ENCODE measurements at places on chromosomes 1 and 21.
A peak's percentile ranks its signal among the peaks of the same experiment; 100 is the strongest.

GRCh38 chr1:45960930-45961715, 157.7 kb downstream of the MAST2 start:
- DNase-seq: no peak

- DNase-seq: no peak
Measured at GRCh38 chr1:3510136-3510955, 55.9 kb downstream of the ARHGEF16 start.

GRCh38 chr1:45304311-45305081, 22.2 kb upstream of the HPDL start:
- no peak for DNase-seq

DNA sequence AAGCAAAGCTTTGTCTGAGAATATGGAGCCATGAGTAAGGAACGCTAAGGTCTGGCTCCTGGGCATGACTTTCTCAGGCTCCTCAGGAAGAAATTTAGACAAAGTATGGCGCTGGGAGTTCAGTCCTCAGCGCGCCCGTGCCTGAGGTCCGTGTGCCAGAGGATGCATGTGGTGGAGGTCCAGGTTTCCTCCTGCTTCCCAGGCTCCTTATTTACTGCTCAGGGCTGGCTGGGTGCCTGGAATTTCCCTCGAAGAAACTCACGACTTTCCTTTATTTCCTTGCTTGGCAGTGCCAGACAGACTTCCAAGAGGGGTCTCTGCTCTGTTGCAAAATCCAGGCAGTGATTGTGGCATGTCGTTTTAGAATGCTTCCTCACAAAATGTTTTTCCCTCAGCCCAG, 13.3 kb downstream of the GCSAML start:
- DNase-seq: no peak

DNA sequence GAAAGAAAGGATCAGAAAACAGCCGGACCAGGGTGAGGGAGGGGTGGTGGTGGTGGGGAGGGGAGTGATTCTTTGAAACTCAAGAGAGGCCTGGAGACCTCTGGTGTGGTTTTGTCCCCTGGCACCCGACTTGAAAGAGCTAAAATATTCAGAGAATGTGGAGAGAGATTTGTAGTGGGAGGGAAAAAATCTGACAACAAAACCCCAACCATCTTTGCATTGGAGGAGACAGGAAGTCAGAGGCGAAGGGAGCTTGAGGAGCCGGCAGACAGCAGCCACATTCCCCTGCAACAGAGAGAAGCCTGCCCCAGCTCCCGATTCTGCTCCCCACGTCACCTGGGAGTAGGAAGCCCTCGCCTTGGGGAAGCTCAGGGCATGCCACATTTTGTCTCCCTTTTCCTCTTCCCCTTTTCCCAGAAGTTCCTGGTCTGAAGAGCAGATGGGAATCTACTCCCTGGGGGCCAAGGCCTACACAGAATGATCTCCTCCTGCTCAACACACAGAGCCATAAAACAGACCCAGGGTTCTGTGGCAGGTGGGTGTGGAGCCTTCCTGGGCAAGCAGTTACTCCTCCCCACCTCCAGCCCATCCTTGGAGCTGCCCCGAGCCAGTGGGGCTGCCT, 84.9 kb downstream of the ITPKB start:
- no peak for DNase-seq

GRCh38 chr21:38136201-38136600, 120.6 kb upstream of the KCNJ15 start:
- no peak for DNase-seq

- no peak for DNase-seq
Measured at GRCh38 chr1:181094416-181095212, 6.1 kb downstream of the IER5 start.

GRCh38 chr1:111834956-111835355, 79.3 kb downstream of the DDX20 start:
- DNase-seq: no peak

DNA sequence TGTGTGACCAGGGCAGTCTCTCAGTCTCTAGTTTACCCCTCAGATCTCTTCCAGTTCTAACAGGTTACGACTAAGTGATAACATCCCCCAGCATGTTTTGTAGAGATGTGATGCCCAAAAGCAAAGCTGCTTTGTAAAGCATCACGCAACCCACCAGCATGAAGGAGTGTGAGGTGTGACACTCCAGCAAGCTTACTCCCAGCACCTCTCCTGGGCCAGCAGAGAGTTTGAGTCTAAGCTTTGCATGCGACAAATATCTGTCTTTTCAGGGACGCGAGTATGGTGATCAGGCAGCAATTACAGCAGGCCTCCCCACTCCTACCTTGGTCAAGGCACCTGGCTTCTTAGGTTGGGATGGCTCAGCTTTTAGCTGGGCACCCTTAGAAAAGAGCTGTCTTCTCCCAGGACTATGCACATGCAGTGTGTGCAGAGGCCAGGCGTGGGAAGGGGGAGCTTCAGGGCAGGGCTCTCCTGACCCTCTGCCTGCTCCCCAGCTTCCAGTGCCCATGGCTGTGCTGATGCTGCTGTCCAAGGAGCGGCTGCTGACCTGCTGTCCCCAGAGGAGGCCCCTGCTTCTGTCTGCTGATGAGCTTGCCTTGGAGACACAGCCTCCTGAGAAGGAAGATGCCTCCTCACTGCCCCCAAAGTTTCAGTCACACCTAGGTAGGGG, 48.2 kb downstream of the ELK4 start:
- DNase-seq: no peak

GRCh38 chr1:219682788-219683187, 69.9 kb upstream of the ZC3H11B start:
- DNase-seq: no peak

GRCh38 chr1:203197625-203198024, 11.1 kb upstream of the CHI3L1 start:
- DNase-seq: no peak

GRCh38 chr1:158509471-158510156, 37.6 kb downstream of the OR10R2 start:
- DNase-seq: no peak

GRCh38 chr1:61641578-61642336, 83.2 kb downstream of the TM2D1 start:
- DNase-seq: peak; percentile 49

DNA sequence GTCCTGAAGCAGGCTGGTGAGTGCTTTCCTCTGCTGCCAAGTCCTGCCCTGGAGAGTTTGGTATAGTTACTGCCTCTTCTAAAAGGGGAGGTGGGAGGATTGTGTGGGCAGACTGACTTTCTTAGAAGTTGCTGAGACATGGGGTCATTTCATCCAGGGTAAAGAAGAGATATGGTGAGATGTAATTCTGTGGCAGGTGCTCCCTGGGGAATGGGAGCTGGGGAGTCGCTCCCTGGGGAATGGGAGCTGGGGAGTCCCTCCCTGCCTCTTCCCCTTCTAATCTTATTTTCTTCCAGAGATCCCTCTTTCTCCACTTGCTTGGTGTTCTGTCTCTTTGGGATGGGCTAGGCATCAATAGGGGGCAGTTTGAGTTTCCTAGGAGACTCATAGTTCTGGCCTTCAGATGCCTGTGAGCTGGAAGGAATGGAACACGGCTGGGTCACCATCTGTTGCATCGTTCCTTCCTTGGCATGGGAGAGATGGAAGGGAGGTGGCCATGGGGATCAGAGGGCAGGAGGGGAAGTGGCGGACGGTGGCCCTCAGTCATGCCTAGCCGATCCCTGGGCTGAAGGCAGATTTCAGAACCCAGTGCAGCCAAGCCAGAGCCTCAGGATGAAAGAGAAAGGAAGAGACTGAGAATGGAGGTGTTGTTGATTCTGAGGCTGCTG, 59.0 kb downstream of the NFASC start:
- no peak for DNase-seq

DNA sequence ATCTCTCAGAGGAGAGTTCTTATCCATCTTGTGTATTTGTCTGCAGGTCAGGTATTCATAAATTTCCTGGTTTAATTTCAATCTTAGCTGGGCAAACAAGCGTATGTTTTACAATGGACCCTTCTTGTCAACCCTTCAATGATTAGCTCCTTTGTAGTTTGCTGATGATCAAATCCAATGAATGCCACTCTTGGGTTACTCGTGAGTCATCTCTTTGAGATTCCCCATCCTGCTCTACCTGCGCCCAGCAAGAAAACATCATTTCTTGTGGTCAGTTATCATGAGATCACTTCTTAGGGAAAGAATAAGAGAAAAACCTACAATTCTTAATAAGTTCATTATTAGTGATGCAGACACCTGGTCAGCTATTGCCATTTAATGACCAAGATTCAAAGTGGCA, 572.3 kb upstream of the PKN2 start:
- DNase-seq: no peak

- DNase-seq: no peak
Measured at GRCh38 chr21:41232013-41232412, 64.1 kb downstream of the BACE2 start.

DNA sequence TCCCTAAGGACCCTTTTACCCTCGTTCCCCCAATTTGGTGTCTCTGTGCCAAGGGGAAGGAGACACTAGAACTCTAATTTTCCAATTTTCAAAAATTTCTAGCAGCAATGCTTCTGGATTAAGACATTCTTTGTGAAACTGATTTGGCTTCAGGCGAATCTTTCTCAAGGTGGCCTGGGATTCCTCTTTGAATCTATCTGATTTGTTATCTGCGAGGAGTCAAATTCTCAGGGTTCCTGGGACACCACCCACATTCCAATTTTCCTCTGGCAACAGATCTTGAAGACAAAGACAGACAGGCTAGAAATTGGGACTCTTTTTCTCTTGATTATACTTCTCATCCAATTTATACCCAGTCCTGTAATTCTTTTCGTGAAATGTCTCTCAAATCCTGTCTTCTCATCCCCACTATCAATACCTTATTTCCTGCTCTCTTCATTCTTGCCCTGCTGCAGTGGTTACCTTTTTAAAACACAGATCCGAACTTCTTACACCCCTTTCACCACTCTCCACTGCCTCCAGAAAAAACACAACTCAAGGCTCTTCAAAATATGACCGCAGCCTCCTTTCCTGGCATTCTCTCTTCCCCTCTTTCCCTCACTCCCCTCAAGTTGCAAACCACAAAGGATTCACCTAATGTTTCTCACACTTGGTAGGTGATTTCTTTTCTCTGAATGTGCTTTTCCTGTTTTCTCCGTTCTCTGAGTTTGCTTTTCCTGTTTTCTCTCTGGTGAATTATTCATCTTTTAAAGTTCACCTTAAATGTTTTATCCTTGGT, 2.7 kb upstream of the MPZL1 start:
- no peak for DNase-seq

DNA sequence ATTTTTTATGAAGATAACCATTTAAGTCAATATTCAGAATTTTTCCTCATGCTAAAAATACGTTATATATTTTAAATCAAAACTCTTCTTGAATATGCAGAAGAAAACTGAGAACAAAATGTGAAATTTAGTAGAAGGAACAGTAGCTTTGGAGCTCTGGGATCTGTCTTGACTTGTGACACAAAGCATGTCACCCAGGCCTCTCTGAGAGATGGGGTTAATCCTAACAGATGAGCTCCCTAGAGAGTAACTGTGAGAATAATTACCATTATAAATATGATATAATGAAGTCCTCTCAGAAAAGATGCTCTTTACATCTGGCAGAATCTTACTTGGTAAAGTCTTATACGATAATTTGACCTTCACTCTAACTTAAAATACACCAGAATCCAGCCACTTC, 272.0 kb downstream of the PTPRC start:
- DNase-seq: no peak

GRCh38 chr1:96569288-96569687, 152.3 kb upstream of the PTBP2 start:
- no peak for DNase-seq

- DNase-seq: no peak
Measured at GRCh38 chr1:183281039-183281438, 95.0 kb downstream of the LAMC2 start.

GRCh38 chr1:50422946-50423669, at the start of gene DMRTA2:
Gene DMRTA2, minus strand, starts transcription at chr1:50423443. Its CDS starts 1,907 bp downstream, at chr1:50421536.
- no peak for DNase-seq

- no peak for DNase-seq
Measured at GRCh38 chr1:236766506-236766905, 28.6 kb upstream of the MTR start.

DNA sequence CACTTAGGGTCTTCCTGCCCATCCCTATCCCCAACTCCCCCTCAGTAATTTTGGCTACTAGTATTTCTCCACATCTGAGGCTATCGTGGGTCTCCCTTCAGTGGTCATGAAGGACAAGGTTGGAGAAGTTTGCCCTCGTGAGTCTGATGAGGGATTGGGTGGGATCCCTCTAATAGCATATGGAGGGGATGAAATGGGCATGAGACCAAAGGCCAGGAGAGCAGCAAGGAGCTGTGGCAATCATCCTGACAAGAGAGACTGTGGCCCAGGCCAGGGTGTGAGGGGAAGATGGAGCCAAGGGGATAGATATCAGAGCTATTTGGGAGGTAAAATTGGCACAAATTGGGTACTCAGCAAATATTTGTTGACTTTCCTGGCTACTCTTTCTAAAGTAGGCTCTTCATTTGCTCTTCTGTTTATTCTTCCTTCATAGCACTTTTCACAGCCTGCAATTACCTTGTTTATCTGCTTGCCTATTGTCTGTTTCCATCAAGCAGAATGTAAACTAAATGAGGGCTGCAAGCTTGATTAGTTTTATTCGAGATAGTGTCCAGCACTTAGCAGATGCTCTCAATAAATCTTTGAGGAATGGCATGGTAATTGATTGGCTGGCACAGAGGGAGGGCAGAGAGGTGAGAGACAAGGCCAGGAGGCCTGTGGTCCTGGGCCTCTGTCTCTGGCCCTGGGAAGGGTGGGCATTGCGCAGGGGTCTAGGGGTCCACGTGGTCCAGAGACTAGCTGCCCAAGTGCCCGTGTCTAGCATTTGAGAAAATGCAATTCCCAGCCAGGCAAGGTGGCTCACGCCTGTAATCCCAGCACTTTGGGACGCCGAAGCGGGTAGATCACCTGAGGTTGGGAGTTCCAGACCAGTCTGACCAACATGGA, 1.5 kb upstream of the PLK3 start:
- no peak for DNase-seq
